ENCODE measurements at places on chromosomes 6 and 20.

GRCh38 chr6:76014626-76015530, 57.6 kb downstream of the IMPG1 start:
- DNase-seq: no peak

GRCh38 chr20:24754691-24755090, 194.4 kb upstream of the CST7 start:
- no peak for DNase-seq

DNA sequence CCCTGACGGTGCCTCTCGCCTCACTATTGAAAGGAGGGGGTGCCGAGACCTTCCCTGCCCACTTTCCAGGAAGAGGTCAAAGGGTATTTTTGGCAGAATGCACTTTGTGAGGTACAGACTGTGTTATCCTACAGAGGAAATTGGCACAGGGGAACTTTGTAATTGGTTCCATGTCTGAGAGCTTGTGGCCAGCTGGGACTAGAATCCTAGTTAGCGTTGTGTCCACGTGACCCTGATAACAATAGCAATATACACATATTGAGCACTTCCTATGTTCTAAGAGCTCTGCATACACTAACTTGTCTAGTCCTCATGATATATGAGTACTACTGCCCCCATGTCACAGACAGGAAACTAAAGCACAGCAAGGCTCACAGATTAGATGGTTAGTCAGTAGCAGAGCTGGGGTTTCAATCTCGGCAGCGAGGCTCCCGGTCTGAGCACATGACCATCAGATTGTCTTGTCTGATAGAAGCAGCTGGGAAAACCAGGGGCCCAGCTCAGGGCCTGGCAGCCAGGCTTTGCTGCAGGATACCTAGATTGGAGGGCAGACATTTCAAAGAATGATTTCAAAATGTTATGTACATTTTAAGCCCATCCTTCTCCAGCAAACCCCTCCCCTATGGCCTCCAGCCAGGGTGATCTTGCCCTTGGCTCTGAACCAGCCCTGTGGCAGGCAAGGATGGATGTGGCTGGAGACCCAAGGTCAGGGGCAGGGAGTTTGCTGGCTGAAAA, 1.4 kb downstream of the MAPK13 start:
- no peak for DNase-seq

DNA sequence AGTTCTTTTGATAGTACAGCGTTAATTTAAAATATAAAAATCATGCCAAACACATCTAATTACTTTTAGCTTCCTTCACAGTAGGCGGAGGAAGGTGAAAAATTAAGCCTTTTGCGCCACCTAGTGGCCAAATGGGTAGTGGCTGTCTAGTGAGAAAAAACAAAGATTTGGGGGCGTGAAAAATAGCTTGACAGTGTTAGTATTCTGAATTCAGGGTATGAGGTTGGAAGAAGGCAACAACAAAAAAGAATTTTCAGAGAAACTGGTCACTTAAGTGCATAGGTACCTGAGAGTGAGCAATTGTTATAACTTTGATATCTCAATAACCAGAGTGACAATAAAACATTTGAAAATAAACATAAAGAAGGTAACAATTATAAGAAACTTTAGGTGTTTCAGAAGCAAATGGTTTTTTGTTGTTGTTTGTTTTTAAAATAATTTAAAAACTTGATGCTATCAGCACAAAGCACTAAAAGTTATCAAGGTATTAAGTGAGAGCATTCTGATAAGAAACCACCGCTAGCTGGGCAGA, 14.3 kb downstream of the PSMB9 start:
- peak; percentile 68 for DNase-seq

GRCh38 chr6:106173124-106173879, 87.2 kb downstream of the PRDM1 start:
- DNase-seq: no peak

DNA sequence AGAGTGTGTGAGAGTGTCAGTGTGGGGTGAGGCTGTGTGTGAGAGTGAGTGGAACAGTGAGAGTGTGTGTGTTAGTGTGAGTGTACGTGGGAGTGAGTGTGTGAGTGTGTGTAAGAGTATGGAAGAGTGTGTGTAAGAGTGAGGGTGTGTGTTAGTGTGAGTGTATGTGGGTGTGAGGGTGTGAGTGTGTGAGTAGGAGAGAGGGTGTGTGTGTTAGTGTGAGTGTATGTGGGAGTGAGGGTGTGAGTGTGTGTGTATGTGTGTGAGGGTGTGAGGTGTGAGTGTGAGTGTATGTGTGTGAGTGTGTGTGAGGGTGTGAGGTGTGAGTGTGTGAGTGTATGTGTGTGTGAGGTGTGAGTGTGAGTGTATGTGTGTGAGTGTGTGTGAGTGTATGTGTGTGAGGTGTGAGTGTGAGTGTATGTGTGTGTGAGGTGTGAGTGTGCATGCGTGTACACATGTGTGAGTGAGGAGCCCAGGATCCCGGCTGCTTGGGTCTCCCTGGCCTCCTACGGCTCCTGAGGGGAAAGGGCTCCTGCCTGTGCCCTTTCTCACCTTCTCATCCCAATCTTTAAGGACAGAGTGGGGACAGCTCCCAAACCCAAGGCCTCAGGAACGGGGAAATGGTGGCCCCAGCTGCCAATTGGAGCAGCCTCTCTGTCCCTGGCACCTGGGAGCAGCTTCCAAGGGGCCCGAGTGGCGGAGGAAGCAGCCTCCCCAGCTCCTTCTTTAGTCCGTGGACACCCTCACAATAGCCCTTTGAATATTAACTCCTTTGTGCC, 100.2 kb downstream of the PSMB1 start:
- no peak for DNase-seq

DNA sequence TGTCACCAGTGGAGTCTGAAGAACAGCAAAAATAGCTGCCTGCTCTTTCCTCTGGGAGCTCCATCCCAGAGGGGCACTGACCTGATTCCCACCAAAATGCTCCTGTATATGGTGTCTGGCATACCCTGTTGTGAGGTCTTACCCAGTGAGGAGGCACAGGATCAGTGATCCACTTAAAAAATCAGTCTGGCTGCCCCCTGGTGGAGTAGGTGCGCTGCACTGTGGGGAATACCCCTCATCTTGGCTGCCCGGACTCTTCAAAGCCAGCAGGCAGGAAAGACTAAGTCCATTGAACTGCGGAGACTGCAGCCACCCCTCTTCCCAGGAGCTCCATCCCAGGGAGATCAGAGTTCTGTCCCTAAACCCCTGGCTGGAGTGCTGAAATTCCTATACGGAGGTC, 230.9 kb upstream of the HTR1E start:
- DNase-seq: no peak

GRCh38 chr20:41100001-41100480, 37.3 kb upstream of the PLCG1 start:
- DNase-seq: no peak

DNA sequence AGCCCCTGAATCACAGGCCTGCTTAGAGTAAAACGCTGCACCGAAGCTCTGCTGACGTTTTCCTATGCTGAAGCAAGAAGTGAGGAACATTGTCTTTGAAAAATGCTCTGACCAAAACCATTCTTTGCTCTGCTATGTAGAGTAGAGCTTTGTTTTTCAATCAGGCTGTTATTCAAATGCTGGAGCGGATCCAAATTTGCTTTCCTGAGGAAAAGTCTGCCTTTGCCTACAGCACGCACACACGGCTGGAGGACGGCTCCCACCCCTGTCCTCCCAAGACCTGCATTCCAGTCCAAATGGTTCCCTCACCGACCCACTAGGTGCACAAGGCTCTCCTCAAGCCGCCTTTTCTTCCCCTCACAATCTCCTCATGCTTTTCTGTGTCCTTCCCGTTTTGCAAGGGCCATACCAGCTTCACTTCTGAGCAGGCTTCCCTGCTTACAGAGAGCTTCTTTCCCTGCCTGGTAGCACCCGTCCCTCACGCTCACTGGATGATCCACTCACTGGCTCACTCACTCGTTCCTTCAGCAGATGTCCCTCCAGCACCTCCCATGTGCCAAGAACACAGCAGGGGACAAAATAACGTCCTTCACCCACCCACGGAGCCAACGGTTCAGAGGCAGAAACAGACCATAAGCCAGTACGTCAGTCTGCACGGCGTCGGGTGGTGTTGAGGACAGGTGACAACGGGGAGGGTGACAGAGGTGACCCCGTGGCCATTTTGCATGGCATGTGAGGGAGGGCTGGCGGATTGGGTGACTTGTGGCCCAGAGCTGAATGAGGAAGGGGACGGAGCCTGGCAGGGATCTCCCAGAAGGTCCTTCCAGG, 137.9 kb upstream of the NEDD9 start:
- no peak for DNase-seq

DNA sequence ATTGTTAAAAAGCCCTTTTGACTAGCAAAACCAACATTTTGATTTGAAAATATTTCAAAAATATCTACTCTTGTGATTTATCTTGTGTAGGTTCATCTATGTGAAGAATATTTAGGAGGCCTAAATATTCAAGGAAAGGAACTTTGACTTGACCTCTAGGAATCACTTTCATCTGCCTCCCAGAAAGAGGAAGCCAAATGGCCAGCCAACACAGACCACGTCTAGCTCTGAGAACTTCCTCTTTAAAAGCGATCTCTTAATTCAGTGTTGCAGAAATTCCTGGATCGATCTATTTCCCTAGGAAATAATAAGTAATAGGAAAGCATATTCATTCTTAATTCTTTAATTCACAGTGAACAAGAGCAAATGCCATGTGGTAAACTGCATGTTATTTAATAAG, 9.6 kb upstream of the MOXD1 start:
- DNase-seq: no peak

GRCh38 chr20:33014336-33015113, 7.0 kb downstream of the BPIFB2 start:
- DNase-seq: no peak

GRCh38 chr6:93787841-93788240, 368.5 kb upstream of the EPHA7 start:
- no peak for DNase-seq

DNA sequence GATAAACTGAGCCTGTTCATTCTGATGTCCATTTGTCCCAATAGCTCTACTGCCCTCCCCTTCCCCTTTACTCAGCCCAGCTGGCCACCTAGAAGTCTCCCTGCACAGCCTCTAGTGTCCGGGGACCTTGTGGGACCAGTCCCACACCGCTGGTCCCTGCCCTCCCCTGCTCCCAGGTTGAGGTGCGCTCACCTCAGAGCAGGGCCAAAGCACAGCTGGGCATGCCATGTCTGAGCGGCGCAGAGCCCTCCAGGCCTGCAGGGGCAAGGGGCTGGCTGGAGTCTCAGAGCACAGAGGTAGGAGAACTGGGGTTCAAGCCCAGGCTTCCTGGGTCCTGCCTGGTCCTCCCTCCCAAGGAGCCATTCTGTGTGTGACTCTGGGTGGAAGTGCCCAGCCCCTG, 24.7 kb upstream of the FANCE start:
- no peak for DNase-seq

- no peak for DNase-seq
These were observed 2.2 kb downstream of the TM9SF4 start for GRCh38 chr20:32111753-32112152.

- no peak for DNase-seq
These were observed 16.4 kb upstream of the IBTK start for GRCh38 chr6:82263916-82264315.

DNA sequence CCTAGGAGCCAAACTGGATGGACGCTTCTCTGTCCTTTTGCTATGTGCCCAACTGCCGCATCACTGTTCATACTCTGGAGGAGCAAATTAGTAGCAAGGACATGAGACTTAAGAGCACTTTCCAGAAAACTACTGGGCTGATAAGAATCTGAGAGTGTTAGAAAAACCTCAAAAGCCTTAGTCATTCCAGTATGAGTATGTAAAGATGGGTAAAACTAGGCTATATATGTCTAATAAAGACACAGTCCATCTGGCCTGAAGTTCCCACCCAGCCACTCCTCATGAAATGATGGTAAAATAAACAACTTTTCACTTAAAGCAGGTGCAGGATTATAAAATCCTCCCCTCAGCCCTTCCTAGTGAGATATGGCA, 30.6 kb downstream of the SHLD1 start:
- DNase-seq: no peak

GRCh38 chr6:116876635-116877611, at the start of gene RFX6:
TSS of gene RFX6 (plus strand) at chr6:116877242. CDS start at chr6:116877276, 34 bp downstream.
- DNase-seq: no peak

- DNase-seq: peak; percentile 65
These were observed at the start of gene COQ3 for GRCh38 chr6:99393698-99394531. TSS of gene COQ3 (minus strand) at chr6:99394195. CDS start at chr6:99394179, 16 bp downstream.

- DNase-seq: no peak
These were observed 92.6 kb upstream of the RIPOR2 start for GRCh38 chr6:25028328-25028727.

Data from stimulated activated naive B cell treated with anti-CD40 and anti-IgM and Interleukin-4, amounts not matched to agents 10 μg/mL and 1 μg/mL and 100 μg/mL, for 72 hours (primary cell).